ENCODE measurements at places on chromosomes 7 and 10.

- DNase-seq: no peak
These were observed 31.8 kb downstream of the WNT16 start for GRCh38 chr7:121360564-121360963.

GRCh38 chr10:132470410-132471124 is 67.0 kb upstream of the INPP5A start:
- no peak for DNase-seq

- DNase-seq: no peak
These were observed 57.8 kb upstream of the RAB18 start for GRCh38 chr10:27446091-27446918.

- DNase-seq: no peak
These were observed 135.5 kb upstream of the IMMP2L start for GRCh38 chr7:111697771-111698170.

DNA sequence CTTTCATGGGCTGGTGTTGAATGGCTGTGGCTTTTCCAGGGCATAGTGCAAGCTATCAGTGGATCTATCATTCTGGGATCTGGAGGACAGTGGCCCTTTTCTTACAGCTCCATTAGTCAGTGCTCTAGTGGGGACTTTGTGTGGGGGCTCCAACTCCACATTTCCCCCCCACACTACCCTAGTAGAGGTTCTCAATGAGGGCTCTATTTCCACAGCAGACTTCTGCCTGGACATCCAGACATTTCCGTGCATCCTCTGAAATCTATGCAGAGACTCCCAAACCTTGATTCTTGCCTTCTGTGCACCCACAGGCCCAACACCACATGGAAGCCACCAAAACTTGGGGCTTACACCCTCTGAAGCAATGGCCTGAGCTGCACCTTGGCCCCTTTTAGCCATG is 208.3 kb upstream of the MKLN1 start:
- DNase-seq: no peak

DNA sequence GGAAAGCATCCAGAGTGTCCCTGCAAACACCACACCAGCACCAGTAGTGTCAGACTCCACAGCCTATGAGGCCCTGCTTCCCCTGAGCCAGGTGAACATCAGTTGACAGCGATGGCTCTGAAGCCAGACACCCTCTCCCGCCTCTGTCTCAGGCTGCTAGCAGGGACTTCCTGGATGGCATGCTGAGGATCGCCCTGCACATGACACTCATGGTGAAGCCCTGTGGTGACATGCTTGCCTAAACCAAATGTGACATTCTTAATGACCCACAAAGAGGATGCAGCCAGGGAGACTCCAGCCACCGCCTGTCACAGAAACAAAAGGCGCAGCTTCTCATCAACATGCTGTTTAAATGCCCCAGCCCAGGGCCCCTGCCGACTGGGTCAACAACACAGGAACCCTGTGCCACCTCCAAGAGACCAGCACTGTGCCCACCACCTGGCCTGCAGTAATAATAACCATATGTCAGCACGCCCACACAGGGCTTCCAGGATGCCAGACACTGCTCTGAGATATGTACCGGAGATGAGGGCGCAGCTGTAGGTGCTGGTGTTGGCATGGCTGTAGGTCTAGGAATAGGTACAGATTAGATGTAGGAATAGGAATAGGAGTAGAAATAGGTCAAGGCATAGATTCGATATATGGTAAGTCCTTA is 81.3 kb downstream of the GRID1 start:
- DNase-seq: no peak

DNA sequence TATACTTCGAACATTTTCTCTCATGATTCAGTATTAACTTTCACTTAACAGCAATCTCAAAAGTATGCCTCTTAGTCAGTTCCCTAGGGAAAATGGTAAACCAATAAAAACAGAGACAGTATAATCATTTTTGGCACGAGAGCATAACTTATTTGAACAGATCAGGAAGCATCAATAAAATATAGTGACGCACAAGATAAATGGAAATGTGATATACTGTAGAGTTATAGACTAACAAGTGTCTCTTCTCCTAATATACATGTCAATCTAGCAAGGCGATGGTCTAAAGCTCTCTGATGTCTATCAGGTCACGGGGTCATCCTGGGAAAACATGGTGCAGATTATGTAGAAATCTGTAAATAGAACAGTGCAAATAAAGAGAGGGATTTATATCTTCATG is 131.6 kb downstream of the HGF start:
- DNase-seq: no peak

- DNase-seq: no peak
These were observed 31.6 kb downstream of the WBP1L start for GRCh38 chr10:102775201-102775934.

GRCh38 chr10:18312374-18313139 is 172.3 kb downstream of the CACNB2 start:
- DNase-seq: no peak

DNA sequence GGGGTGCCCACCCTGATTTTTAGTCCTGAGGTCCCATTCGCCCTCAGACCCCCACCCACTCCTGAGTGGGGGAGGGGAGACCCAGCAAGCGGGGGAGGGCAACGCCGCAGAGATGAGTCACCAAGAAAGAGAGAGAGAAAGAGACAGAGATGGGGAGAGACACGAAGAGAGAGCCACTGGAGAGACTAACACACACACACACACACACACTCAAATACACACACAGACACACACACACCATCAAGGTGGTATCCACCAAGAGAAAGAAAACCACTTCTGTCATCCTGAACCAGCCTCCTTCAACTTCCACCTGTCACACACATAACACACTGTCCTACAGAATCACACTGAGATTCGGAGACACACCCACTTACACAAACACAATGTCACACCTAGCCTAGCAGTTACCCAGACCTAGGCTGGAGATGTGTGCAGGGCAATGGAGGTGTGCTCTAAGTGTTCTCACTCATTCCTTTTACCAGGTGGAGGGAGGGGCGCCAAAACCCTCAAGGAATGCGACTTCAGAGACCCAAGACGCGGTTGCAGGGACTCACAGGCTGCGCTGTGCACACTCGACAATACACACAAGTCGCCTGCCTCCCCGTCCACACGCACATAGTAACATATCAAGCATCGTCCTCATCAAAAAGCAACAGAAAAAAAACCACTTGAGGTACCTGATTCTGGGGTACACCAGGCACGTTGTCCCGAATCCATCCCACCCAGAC is 3.9 kb upstream of the VGF start:
- DNase-seq: no peak

- DNase-seq: no peak
These were observed 47.2 kb upstream of the DPYSL4 start for GRCh38 chr10:132139526-132139925.

DNA sequence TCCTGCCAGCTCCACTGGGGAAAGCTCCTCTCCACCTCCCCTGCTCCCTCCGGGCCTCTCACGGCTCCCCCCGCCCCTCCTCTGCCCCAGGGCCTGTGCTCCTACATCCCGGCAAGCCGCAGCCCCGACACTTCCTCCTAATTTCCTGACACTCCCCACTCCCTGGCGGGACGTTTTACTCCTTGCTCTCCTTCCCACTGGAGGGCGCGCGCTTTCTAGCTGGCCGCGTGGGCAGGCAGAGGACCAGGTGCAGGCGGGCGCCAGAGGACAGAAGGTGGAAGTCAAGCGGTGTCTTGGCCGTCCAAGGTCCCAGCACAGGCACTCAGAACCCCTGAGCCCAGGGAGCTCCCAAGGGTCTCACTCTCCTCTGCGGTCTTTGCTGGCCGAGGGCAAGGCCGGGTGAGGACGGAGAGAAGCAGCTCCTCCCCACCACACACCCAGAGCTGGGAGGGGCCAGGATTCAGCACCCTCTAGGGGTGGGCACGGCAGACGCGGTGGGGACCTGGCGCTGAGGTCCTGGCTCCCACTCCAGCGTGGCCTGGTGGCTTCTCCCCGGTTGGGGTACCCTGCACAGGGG is 19.1 kb downstream of the ADAM8 start:
- peak; percentile 43 for DNase-seq

DNA sequence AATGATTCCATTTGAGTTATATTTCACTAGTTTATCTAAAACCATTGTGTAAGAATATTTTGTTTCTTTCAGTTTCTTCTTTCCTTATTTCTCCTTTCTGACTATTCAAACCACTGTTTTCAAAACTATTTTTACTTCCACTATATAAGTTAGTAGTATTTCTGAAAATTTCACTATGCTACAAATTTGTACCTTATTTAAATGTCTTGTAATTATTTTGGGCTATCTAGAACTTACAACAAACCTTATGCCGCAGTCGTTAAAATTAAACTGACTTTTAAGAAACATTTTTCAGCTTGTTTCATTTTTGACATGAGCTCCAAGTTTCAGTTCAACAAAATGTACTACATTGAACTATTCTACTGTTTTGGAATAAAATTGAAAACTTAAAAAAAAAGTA is 1.8 kb downstream of the TFEC start:
- DNase-seq: no peak

DNA sequence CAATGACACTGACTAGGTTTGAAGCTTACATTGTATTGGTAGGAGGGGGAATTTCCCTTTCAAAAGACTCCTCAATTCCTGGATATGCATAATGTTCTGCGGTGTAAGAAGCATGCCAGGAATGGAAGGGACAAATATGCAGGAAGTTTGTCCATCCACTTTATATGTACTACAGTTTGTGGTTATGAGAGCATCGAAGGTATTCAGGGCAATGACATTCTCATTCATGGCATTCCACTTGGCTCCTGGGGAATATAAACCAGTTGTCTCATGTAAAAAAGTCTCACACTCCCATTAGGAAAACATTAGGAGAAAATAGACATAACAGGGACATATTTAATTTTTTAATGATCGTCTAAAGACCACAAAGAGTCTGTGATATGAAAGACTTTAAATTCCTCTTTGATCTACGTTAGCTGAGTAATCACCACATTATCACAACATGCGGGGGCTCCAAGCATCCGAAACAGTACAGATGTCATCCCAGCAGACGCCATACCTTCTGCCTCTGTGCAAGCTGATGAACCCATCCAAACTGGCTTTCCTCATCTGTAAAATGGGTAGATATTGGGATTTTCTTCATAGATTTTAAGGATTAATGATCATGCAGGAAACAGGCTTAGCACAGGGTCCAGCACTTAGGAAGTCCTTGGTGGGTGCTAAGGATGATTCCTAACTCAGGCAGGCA is 675.3 kb downstream of the INHBA start:
- no peak for DNase-seq

DNA sequence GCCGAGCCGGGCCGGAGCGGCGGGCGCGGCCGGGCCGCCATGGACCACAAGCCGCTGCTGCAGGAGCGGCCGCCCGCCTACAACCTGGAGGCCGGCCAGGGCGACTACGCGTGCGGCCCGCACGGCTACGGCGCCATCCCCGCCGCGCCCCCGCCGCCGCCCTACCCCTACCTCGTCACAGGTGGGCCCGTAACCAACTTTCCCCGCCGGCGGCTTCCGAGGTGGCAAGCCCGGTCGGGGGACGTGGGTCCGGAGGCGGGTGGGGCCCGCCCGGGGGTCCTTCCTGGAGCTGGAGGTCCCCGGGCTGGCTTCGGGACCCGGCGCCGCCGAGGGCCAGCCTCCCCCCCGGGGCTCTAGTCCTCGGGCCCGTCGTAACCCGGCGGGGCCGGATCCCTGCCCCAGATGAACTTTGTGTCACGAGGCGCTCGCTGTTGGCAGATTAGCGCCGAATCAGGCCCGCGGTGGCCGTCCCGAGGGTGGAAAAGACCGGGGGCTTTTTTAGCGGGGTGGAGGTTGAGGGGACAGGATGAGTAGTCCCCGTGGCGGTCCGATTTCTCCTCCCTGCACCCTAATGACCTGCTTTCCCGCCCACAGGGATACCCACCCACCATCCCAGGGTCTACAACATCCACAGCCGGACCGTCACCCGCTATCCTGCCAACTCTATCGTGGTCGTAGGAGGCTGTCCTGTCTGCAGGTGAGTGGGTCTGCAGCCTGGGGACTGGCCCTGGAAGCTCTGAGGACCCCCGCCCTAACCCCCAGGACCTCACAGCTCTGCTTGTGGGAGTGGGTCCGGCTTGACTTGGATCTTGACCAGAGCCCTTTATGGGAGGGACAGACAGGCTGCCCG is 496 bp downstream of the BRI3 start:
- no peak for DNase-seq

GRCh38 chr7:81770728-81771223 is 929 bp upstream of the HGF start:
- no peak for DNase-seq

DNA sequence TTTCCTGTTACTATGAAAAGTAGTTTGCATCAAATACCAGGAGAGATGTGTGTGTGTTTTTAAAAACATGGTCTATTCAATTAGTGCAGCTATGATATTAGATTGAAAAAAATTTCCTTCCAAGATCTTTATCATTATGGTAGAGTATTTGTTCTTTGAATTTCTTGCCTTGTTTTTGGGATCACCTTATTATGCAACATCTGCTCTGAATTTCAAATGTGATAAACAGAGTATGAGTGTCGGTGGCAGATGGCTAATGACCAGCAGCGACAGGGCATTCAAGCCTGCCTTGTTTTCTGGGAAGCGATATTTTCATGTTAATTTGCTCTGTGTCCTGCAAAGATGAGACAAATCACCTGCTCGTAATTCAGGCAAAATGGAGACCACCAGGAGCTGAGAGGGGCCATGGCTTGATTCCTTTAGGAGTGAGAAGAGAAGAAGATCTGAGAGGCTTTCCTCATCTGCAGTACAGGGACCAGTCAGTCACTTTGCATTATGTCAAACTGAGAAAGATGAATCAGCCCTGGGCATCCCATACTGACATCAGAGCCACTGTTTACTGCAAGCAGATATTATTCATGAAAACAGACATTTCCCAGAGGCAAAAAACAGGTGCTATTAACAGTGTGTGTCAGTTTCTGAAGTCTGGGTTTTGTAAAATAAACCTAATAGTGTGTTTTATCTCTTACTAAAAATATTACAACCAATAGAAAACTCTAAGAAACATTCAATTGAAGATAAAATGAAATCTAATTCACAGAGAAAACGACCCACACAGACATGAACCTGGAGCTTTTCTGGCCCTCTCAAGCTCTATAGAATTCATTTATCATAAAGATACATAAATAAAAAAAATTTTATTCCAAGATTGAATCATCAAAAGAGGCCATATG is 67.6 kb downstream of the CDK6 start:
- no peak for DNase-seq

DNA sequence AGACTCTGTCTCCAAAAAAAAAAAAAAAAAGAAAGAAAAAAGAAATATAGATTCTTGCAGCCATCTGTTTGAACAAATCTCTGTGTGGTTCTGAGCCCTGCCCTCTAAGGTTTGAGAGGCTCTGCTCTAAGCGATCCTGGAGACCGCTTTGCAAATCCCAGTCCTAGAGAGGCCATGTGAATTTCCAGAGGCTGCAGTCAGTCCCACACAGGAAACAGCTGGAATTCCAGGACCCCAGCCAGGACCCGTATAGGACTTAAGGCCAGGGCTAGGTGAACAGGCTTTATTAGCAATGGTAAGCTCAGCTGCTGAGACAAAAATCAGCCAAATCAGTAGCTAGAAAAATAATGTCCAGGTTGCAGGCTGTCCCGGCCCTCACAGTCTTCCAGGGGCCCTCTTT is 154.8 kb downstream of the RPS24 start:
- DNase-seq: no peak

DNA sequence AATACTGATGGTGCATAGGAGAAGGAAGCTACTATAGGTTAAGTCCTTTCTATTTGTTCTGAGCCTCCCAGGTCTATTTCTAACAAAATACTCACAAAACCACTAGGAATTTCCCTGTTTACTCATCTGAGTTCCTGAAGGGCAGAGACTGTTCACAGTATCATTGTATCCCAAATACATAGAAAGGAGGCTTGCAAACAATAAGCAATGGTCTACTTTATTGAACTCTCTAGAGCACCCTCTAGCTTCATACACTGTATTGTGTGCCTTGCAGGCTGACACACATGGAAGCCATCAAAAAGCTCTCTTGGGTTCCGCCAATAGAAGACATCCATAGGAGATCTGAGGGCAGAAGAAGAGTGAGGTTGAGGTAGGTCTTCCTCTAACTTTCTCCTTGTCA is 826.1 kb downstream of the GRM8 start:
- DNase-seq: no peak

Data from omental fat pad (tissue), 4 donors.